ENCODE measurements at places on chromosomes 16 and 17. TPM values are rescaled to one million over a fixed set of nuclear protein-coding genes. Genes with fewer than 3 reads are reported as not detected.
A peak's percentile ranks its signal among the peaks of the same experiment; 100 is the strongest.

GRCh38 chr16:68478526-68479250 lies 30.4 kb upstream of the SMPD3 start:
- DNase-seq, result no peak

DNA sequence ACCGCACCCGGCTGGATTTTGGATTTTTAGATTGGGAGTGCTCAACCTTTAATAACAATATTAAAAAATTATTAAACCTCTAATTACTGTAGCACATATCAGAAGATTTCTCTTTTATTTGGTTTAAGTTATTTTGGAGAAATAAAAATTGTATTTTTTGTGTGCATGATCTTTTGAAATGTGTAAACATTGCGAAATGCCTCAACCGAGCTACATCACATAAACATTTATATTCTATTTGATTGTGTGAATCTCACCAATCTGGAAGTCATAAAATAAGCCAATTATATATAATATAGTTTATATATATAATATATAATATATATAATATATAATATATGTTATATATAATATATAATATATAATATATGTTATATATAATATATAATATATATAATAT lies 696.2 kb upstream of the RBFOX1 start:
- no peak for DNase-seq

DNA sequence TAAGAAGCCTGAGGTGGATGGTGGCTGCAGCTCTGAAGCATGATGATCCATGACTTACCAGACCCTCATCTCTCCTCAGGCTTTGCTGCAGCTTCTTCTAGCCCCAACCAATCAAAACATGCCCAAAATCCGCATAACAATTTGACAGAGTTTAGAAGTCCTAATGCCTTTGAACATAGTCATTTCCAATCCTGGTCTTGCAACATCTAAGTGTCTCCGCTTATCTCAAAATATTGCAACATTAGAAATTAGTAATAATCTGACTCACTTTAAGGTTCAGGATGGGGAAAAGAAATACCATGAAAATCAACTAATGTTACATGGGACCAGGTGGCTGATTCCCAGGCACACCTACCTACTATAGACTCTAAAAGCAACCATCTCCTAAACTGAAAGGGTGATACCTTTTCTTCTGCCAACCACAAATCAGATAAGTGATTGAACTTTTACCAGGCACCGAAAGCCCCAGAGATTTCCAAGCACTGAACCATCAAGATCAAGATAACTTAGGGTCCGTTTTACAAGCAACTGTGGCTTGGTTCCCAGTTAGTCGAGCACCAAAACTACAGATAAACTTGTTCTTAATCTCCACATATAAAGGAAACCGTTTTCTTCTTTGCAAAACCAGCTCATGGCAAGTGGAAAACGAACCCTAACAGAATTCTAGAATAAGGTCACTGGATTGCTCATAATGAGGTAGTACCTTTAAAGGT lies 14.0 kb downstream of the ERN1 start:
- peak; percentile 95 for DNase-seq

GRCh38 chr17:75856062-75856756 lies 1.1 kb upstream of the WBP2 start:
- DNase-seq, result no peak

DNA sequence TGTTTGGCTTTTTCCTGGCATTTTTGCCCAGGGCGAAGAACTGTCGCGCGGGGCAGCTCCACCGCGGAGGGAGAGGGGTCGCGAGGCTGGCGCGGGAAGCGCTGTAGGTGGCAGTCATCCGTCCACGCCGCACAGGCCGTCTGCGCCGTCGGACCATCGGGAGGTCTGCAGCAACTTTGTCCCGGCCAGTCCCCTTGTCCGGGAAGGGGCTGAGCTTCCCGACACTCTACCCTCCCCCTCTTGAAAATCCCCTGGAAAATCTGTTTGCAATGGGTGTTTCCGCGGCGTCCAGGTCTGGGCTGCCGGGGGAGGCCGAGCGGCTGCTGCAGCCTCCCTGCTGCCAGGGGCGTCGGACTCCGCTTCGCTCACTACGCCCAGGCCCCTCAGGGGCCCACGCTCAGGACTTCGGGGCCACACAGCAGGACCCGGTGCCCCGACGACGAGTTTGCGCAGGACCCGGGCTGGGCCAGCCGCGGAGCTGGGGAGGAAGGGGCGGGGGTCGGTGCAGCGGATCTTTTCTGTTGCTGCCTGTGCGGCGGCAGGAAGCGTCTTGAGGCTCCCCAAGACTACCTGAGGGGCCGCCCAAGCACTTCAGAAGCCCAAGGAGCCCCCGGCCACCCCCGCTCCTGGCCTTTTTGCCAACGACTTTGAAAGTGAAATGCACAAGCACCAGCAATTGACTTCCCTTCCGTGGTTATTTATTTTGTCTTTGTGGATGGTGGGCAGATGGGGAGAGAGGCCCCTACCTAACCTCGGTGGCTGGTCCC lies 2.3 kb upstream of the CBX4 start:
- no peak for DNase-seq

GRCh38 chr16:47924950-47925349 lies 230.8 kb downstream of the ABCC12 start:
- no peak for DNase-seq

Gene KRTAP2-3
- 0.32 TPM for total RNA-seq
